ENCODE measurements at places on chromosomes 1 and 21.

- DNase-seq, result no peak
Observed at GRCh38 chr1:107830526-107830925, 134.5 kb downstream of the VAV3 start.

GRCh38 chr21:42616941-42617340 lies 36.5 kb upstream of the PDE9A start:
- no peak for DNase-seq

GRCh38 chr1:235207209-235207565 lies 46.1 kb upstream of the RBM34 start:
- no peak for DNase-seq

DNA sequence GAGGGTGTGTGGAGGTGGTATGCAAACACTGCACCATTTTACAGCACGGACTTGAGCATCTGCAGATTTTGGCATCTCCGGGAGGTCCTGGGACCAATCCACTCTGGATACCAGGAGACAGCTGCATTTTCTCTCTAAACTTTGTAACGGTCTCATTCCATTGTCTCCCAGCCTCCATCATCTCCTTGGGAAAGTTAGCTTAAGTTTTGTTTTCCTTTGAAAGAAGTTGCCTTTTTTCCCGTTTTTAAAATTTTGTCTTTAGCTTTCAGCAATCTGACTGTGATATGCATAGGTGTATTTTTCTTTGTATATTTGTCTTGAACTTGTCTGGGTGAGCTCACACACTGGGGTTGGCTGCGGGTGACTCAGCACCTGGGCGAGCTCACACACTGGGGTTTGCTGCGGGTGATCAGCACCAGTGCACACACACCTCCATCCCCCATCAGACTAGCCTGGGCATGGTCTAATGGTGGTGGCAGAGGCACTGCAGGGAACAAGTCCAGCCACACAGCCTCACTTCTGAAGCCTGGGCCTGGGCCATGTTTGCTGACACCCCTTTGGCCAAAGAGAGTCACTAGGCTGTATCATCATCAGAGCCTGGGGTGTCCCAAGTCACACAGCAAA lies 32.1 kb upstream of the COL18A1 start:
- no peak for DNase-seq

GRCh38 chr1:210736713-210737112 lies 397.2 kb downstream of the KCNH1 start:
- no peak for DNase-seq
